ENCODE measurements at places on chromosomes 2 and 18. TPM values are rescaled to one million over a fixed set of nuclear protein-coding genes. Genes with fewer than 3 reads are reported as not detected.

Gene CRYGC
- not detected for total RNA-seq

Gene SPRED2
- 13.4 TPM for total RNA-seq

Gene CAPN14
- not detected for total RNA-seq

Gene CYTIP
- not detected for total RNA-seq

Gene ABHD1
- total RNA-seq, result not detected

Gene MAP2
- 14.4 TPM for total RNA-seq

Gene UGT1A4
- not detected for total RNA-seq

Gene PLCL1
- total RNA-seq, result 5.8 TPM

Gene GCKR
- total RNA-seq, result not detected

Gene SOWAHC
- total RNA-seq, result 14.2 TPM

Gene UCN
- 0.35 TPM for total RNA-seq

Gene ANKRD30BL
- not detected for total RNA-seq

Measured in pericardium fibroblast (primary cell).